ENCODE measurements at places on chromosomes 4 and X. TPM values are rescaled to one million over a fixed set of nuclear protein-coding genes. Genes with fewer than 3 reads are reported as not detected.

USP27X gene
- total RNA-seq: 2.5 TPM

GPAT3 gene
- total RNA-seq: 7.6 TPM

IL1RAPL2 gene
- not detected for total RNA-seq

RNF150 gene
- total RNA-seq: 0.38 TPM

RAB39B gene
- total RNA-seq: 0.56 TPM

SMARCA1 gene
- total RNA-seq: 47.9 TPM

NOX1 gene
- not detected for total RNA-seq

NSG1 gene
- total RNA-seq: 10.4 TPM

AFM gene
- total RNA-seq: not detected

FAM9C gene
- total RNA-seq: not detected
